GM10248 (cell line): ENCODE measurements at places on chromosomes 11 and 22.

DNA sequence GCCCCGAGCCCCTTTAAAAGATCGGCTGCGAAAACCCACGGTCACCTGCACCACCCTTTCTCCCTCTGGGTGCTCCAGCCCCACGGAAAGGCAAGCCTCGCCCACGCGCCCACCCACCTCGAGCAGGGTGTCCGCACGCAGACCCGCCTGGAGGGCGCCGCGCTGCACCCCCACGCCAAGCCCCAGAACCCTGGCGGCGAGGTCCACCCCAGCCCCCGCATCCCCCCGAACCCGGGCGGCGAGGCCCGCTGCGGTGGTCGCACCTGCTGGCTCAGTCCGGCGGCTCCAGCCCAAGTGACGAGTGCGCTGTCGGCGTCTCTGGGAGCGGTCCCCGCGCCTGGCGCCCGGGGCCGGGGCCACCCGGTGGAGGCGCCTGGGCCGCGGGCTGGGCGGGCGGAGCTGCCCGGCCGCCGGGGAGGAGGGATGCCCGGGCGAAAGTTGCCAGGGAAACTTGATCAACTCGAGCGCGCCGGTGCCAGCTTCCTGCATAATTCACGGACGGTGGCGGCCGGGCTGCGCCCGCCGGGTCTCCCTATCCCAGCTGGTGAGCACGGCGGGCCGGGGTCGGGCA, 1.1 kb downstream of the SHANK2 start:
- DNase-seq: no peak

GRCh38 chr11:44638032-44638431, 72.6 kb downstream of the CD82 start:
- no peak for DNase-seq

DNA sequence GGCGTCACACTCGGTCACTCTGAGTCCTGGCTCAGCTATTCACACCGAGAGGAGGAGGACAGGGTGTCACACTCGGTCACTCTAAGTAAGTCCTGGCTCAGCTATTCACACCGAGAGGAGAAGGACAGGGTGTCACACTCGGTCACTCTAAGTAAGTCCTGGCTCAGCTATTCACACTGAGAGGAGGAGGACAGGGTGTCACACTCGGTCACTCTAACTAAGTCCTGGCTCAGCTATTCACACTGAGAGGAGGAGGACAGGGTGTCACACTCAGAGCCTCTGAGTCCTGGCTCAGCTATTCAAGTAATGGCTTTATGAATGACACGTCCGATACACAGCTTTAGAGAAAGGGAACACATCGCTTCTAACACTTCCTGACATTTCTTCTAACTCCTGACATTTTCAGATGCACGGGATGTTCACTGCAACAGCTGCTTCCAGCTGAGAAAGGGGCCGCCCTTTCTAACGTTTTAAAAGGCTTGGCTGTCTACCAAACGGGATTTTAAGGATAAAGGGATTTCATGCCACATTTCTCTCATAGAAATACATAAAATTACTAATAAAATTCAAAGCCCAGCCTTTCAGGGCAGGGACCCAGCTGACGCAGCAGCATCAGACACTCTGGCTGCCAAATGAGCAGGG, 28.1 kb downstream of the DRD4 start:
- DNase-seq: no peak

DNA sequence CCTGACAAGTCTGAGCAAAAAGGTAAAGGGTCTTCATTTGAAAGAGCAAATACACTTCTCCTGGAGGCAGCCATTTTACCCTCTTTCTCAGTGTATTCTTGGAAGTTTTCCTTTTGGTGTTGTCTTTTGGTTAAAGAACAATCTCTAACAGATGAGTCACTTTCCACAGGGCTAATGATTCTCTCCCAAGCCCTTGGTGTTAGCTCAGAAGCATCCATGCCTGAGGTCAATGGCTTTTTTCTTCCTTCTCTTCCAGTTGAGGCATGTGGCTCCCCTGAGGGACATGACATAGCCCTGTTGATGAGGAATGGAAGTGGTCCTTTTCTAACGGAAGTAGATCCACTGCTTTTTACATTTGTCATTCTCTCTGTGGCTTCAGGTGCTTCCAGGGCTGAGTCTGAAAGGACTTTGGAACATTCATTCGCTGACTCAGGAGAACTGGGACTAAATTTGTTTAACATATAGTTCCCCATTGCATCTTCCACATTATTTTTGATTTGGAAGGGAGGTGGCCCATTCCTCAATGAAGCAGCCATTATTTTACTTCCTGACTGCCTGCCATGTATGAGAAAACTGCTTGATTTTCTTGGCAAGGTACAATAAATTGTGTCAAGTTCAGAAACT, 13.8 kb upstream of the POGLUT3 start:
- DNase-seq: no peak

GRCh38 chr22:35681454-35682052, 33.3 kb downstream of the APOL6 start:
- DNase-seq: no peak

DNA sequence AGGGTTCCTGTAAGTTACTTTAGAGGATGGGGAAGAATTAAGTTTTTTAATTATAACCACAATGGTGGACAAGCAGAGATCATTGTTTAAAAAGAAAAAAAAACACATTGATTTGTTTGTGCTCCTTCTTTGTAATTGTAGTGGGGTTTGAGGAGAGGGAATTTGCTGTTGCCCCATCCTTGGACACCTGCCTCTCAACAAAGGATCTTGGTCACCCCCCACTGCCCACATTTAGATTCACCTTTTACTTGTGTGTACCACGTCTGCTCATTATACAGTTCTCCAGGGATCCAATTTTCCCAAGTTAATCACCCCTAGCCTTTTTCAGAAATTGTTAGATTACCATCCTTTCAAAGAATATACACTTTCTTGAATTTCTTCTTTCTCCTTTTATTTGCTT, 53.0 kb downstream of the DNAJC24 start:
- DNase-seq: no peak

DNA sequence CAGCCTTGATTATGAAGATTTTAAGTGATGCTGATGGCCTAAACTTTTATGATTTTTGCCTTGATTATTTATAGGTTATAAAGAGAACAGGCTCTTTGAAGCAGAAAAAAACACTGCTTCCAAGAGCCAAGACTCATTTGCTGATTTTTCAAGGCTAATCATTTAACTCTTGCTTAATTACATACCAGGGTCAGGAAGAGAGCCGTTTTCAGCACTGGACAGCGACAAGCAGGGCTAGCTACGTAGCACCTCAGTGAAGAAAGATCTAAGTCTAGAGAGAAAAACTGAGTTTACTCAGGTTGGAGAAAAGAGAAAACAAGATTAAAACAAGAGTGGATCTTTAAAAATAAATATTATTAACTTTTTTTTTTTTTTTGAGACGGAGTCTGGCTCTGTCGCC, 615.4 kb upstream of the B3GAT1 start:
- peak; percentile 29 for DNase-seq

GRCh38 chr22:38710351-38710750, 4.6 kb downstream of the GTPBP1 start:
- DNase-seq: no peak

- no peak for DNase-seq
These were observed 11.6 kb upstream of the TMEM45B start for GRCh38 chr11:129804012-129804411.

GRCh38 chr22:20010307-20011122, 6.1 kb downstream of the ARVCF start:
- DNase-seq: no peak

- no peak for DNase-seq
These were observed 18.7 kb downstream of the PPM1F start for GRCh38 chr22:21933910-21934309.

GRCh38 chr11:2380807-2381350, 3.8 kb downstream of the CD81 start:
- DNase-seq: peak; percentile 59

DNA sequence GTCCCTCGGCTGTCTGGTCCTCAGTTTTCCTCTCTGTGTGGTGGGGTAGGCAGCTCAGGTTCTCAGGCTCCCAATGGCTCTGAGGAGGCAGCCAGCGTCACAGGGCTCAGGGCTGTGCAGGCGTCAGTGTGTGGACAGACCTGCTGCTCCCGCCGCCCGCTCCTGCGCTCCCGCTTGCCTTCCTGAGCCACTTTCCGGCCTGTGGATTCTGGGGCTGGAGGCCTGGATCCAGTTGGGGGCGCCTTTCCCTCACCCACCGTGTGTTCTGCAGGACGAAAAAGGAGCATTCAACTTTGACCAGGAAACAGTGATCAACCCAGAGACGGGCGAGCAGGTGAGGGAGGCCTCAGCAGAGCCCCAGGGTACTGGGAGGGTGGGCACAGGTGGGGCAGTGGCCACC, 14.7 kb downstream of the DPP3 start:
- no peak for DNase-seq

GRCh38 chr11:114353443-114353842, 46.9 kb downstream of the C11orf71 start:
- no peak for DNase-seq

GRCh38 chr11:45880772-45881570, 4.5 kb upstream of the MAPK8IP1 start:
- DNase-seq: no peak

- no peak for DNase-seq
These were observed 27.3 kb downstream of the FAM118A start for GRCh38 chr22:45336971-45337431.

DNA sequence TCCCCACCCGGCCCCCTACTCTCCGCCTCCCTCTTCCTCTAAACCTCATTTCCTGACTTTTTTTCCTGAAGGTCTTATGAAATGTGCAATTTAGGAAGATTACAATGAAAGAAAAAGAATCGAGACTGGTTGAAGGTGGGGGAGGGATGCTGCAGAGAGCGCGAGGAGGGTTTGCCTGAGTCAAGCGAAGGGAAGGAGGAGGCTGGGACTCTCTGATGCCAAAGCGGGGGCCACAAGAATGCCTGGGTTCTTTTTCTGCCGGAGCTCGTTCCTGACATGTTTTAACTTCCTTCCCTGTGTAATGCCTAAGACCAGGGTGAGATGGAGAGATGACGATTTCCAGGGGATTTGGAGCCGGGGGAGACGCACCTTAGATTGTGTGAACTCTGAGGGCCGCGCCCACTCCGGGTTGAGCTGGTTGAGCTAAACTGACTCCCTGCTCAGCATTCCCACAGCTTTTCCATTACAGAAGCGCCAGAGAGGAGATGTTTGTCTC, 270.5 kb upstream of the SORL1-AS1 start:
- no peak for DNase-seq

DNA sequence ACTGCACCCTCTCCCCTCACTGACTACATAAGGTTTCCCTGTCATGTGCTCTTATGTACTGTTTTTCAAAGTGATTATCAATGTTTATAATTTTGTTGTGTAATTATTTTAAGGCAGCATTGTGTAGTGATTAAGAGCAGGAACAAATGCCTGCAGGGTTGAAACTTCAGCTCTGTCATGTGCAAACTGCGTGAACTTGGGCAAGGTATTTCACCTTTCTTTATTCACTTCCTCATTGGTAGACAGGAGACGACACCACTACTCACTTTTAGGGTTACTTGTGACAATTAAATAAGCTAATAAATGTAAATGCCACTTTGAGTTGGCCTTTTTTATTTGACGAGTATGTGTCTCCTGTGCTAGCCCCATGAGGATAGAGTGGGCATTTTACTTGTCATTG, 86.5 kb upstream of the E2F8 start:
- no peak for DNase-seq
